ENCODE measurements at places on chromosomes 1 and 21. TPM values are rescaled to one million over a fixed set of nuclear protein-coding genes. Genes with fewer than 3 reads are reported as not detected.

The LYPD8 gene
- total RNA-seq, result not detected

The OR2T1 gene
- not detected for total RNA-seq

The B3GALNT2 gene
- total RNA-seq, result 27.3 TPM

DNA sequence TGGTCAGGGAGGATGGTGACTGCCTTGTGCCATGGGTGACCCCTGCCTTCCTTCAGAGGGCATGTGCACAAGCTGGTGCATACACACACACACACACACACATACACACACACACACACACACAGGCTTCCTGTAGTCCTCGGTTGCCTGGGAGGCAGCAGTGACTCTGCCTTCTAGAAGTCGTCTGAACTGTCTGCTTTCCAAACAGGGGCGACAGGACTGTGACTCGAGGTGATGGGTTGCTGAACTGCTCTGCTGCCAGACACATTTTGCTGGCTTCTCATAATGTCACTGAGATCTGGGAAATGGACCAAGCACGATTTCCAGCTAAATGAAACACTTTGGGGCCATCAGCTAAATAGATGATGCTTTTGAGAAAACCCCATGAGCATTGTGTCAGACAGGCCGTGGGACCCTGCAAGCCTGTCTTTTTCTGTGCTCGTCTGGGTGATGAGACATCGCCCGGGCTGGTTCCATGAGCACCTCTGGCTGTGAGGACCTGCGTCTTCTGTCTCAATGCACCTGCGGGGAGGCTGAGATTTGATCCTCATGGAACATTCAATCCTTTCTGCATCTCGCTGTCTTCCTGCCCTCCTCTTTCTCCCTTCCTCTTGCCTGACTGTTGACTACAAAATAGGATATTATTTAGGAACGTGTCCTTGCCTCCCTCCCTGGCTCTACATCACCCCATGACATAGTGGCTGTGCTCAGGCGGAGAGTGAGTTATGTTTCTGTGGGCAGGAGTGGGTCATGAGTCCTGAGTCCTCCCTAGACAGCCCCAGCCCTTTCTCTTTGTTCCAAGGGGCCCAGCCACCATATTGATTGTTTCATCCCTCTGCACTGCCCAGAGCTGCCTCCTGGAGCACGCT, 436.8 kb downstream of the CAMTA1 start:
- H3K27ac ChIP-seq, result no peak overlapping the region
- peaks cover 9% of the 10 kb centered on the region for H3K4me1 ChIP-seq
- no peaks in the 10 kb centered on the region for H3K36me3 ChIP-seq
- no peaks in the 10 kb centered on the region for H3K27me3 ChIP-seq

DNA sequence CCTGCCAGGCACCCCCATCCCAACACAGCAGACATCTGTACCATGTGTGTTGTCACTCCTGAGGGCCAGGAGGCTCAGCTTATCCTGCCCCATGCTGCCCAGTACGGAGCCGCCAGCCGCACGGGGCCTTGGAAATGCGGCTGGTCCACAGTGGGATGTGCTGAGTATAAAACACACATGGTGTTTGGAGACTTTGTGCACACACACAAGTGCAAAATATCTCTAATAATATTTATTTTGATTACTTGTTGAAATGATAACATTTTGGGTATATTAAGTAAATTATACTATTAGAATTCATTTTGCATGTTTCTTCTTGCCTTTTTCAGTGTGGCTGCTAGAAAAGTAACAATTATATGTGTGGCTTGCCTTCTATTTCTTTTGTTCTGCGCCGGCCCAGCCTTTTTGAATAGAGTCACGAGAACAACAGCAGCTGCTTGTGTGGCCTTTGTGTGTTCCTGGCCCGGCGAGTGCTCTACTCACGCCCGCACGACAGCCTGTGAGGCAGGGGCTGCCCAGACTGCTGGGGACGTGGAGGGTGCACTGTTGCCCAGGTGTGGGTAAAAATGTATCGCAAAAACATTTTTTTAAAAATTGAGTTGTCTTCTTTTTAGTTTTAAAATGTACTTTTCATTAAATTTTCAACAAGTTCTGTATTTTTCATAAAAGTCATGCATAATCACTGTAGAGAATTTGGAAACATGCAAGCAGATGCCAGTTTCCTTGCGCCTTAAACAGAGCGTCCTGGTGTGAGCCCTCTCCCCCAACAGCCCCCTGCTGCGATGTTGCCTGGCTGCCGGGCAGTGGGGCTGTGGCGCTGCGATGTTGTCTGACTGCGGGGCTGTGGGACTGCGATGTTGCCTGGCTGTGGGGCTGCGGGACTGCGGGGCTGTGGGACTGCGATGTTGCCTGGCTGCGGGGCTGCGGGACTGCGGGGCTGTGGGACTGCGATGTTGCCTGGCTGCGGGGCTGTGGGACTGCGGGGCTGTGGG, 35.5 kb downstream of the COQ8A start:
- peak overlapping the region; percentile 76 for H3K27ac ChIP-seq
- no peak for DNase-seq
- peaks cover 19% of the 10 kb centered on the region for H3K36me3 ChIP-seq
- peaks cover 51% of the 10 kb centered on the region for H3K4me1 ChIP-seq
- no peaks in the 10 kb centered on the region for H3K27me3 ChIP-seq
- no peak overlapping the region for H3K4me3 ChIP-seq

- no peak overlapping the region for H3K4me3 ChIP-seq
- peaks cover 3% of the 10 kb centered on the region for H3K27me3 ChIP-seq
- no peak for DNase-seq
Observed at GRCh38 chr1:24157918-24158481, 15.1 kb upstream of the IL22RA1 start.

DNA sequence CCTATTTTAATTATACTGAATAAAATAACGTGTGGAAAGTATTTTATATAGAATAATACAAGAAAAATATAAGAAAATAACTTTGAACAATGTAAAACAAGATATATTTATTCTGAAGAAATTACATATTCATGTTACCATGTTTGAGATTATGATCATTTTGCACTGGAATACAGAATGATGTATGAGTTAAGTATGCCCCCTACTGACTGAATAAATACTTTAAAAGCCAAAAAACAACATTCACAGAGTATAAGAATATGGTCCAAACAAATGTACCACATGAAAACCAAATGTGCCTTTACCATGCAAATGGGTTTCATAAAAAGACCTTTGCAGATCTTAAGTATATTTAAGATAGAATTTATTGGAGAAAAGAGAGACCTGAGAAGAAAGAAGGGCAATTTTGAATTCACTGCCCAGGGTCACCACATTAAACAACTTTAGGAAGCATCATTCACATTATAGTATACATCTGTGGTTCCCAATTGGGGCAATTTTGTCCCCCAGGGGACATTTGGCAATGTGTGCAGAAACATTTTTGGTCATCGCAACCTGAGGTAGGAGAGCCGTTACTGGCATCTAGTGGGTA, 136.6 kb upstream of the GFI1 start:
- H3K27me3 ChIP-seq, result no peaks in the 10 kb centered on the region
- H3K36me3 ChIP-seq, result peaks cover 11% of the 10 kb centered on the region
- DNase-seq, result peak; percentile 10
- H3K4me3 ChIP-seq, result no peak overlapping the region
- H3K4me1 ChIP-seq, result no peaks in the 10 kb centered on the region

- DNase-seq, result no peak
- no peak overlapping the region for H3K4me3 ChIP-seq
- no peaks in the 10 kb centered on the region for H3K4me1 ChIP-seq
Observed at GRCh38 chr1:69109277-69109676, 458.4 kb upstream of the LRRC7 start.

GRCh38 chr21:45299026-45299863, 11.6 kb upstream of the POFUT2 start:
- no peak overlapping the region for H3K4me3 ChIP-seq
- peak; percentile 0 for DNase-seq
- H3K36me3 ChIP-seq, result no peaks in the 10 kb centered on the region
- H3K4me1 ChIP-seq, result peaks cover 67% of the 10 kb centered on the region

- no peak overlapping the region for H3K4me3 ChIP-seq
- H3K36me3 ChIP-seq, result no peaks in the 10 kb centered on the region
- H3K27ac ChIP-seq, result no peak overlapping the region
Observed at GRCh38 chr1:102742426-102742825, 365.9 kb downstream of the COL11A1 start.

DNA sequence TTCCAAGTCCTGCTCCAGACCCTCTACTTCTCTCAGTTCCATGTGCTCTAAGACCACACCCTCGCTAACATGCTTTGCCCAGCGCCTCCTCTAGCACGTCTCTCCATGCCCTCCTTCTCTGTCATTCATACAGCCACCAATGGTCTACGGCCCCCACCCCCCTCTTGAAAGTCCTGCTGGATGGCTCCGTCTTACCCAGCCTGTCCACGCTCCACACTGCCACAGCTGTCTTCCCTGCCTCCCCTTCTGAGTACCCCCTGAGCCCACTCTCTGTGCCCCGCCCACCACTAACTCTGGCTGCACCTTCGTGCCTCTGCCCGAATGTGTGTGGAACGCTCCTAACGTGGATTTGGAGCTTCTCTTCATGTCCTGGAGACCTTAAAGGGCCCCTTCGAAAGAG, 244.6 kb downstream of the TRABD2B start:
- no peaks in the 10 kb centered on the region for H3K36me3 ChIP-seq
- H3K27me3 ChIP-seq, result peaks cover 3% of the 10 kb centered on the region
- no peak for DNase-seq
- no peak overlapping the region for H3K4me3 ChIP-seq

- peaks cover 2% of the 10 kb centered on the region for H3K36me3 ChIP-seq
- peak overlapping the region; percentile 97 for H3K4me3 ChIP-seq
- H3K27ac ChIP-seq, result peak overlapping the region; percentile 88
- peaks cover 49% of the 10 kb centered on the region for H3K4me1 ChIP-seq
Observed at GRCh38 chr1:228082918-228083870, 686 bp downstream of the ARF1 start.

DNA sequence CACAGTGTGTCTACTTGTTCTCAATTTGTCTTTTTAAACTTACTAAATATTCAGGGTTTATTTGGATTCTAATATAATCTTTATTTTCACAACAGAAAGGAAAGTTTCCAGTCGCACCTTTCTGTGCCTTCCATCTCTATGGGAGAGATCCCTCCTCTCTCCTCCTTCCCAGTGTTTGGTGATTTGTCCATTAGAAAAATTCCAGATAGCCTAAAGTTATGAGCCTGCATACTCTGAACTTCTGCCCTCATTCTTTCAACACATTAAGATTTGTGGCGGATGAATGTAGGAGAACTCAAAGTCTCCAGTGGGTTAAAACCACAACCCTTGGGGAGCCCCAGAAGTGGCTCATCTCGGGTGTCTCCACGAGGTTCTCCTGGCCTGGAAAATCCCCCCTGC, 3.6 kb downstream of the NHLH2 start:
- DNase-seq, result no peak
- no peak overlapping the region for H3K4me3 ChIP-seq
- H3K27me3 ChIP-seq, result peaks cover 63% of the 10 kb centered on the region
- no peak overlapping the region for H3K27ac ChIP-seq

- no peak overlapping the region for H3K27ac ChIP-seq
- no peaks in the 10 kb centered on the region for H3K27me3 ChIP-seq
- no peak overlapping the region for H3K4me3 ChIP-seq
- no peaks in the 10 kb centered on the region for H3K4me1 ChIP-seq
- H3K36me3 ChIP-seq, result peaks cover 41% of the 10 kb centered on the region
Observed at GRCh38 chr1:13790290-13791030, 90.5 kb downstream of the PRDM2 start.

The HAPLN2 gene
- total RNA-seq, result 0.44 TPM

The NMNAT2 gene
- 0.49 TPM for total RNA-seq

The NPHS2 gene
- total RNA-seq, result not detected

GRCh38 chr1:179550746-179551682, 24.7 kb downstream of the NPHS2 start:
- H3K27me3 ChIP-seq, result no peaks in the 10 kb centered on the region
- no peak overlapping the region for H3K4me3 ChIP-seq
- DNase-seq, result peak; percentile 25
- no peak overlapping the region for H3K27ac ChIP-seq
- H3K4me1 ChIP-seq, result no peaks in the 10 kb centered on the region

- H3K4me3 ChIP-seq, result no peak overlapping the region
- peak; percentile 45 for DNase-seq
- H3K4me1 ChIP-seq, result peaks cover 39% of the 10 kb centered on the region
- no peaks in the 10 kb centered on the region for H3K36me3 ChIP-seq
- no peaks in the 10 kb centered on the region for H3K27me3 ChIP-seq
Observed at GRCh38 chr1:93768380-93768863, 86.8 kb upstream of the BCAR3 start.

- peaks cover 45% of the 10 kb centered on the region for H3K4me1 ChIP-seq
- DNase-seq, result no peak
- peaks cover 29% of the 10 kb centered on the region for H3K36me3 ChIP-seq
- H3K27me3 ChIP-seq, result peaks cover 2% of the 10 kb centered on the region
- peak overlapping the region; percentile 87 for H3K27ac ChIP-seq
- H3K4me3 ChIP-seq, result no peak overlapping the region
Observed at GRCh38 chr1:150551051-150551783, 2.0 kb downstream of the ADAMTSL4 start.

The ENTREP3 gene
- total RNA-seq, result 4.2 TPM

DNA sequence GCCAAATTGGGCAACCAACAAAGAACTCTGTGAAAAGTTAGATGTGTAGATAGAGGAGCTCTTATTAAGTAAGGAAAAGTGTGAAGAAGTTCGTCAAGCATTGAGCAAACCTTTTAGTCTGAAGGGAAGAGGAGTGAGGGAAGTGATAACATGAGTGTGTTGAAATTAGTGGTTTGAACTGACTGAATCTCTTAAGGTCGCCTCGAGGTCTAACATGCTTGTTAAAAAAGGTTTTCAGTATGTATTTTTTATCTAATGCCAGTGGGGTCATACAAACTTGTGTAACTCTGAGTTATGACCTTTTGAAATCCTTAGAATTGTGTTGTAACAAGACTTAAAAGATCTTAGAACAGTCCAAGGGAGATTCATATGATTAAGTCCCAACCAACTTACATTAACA, 34.1 kb downstream of the SOAT1 start:
- H3K4me3 ChIP-seq, result no peak overlapping the region
- no peak overlapping the region for H3K27ac ChIP-seq
- H3K27me3 ChIP-seq, result no peaks in the 10 kb centered on the region

GRCh38 chr1:169094897-169095569, 11.5 kb upstream of the ATP1B1 start:
- H3K4me1 ChIP-seq, result no peaks in the 10 kb centered on the region
- no peaks in the 10 kb centered on the region for H3K36me3 ChIP-seq
- H3K27ac ChIP-seq, result no peak overlapping the region
- DNase-seq, result no peak
- no peaks in the 10 kb centered on the region for H3K27me3 ChIP-seq

The GUCA2B gene
- total RNA-seq, result not detected

DNA sequence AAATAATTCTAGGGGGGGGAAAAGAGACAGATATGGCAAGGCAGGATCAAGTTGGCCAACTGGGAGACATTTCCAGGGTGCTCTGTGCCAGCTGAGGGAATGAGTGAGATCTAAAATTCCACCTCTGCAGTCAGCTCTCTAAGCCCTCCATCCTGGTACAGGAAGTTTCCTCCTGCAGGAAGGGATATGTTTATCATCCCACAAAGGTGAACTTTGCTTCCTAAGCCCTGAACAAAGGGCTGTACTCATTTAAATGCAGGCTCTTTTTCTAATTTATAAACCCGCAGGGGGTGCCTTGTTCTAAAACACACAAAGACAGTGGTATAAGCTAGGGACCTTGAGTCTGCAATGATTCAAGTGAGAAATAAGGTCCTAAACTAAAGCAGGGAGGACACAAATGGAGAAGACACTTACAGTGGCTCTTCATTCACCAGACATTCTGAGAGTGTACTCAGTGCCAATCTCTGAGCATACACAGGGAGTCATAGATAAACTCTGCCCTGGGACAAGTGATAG, 3.6 kb upstream of the TNFSF4 start:
- no peaks in the 10 kb centered on the region for H3K27me3 ChIP-seq
- H3K4me3 ChIP-seq, result no peak overlapping the region
- H3K27ac ChIP-seq, result no peak overlapping the region
- no peaks in the 10 kb centered on the region for H3K36me3 ChIP-seq
- H3K4me1 ChIP-seq, result peaks cover 7% of the 10 kb centered on the region
- DNase-seq, result no peak

The JAM2 gene
- 18.7 TPM for total RNA-seq

- H3K4me1 ChIP-seq, result peaks cover 5% of the 10 kb centered on the region
- H3K27me3 ChIP-seq, result no peaks in the 10 kb centered on the region
- no peak overlapping the region for H3K4me3 ChIP-seq
- H3K36me3 ChIP-seq, result peaks cover 6% of the 10 kb centered on the region
- H3K27ac ChIP-seq, result no peak overlapping the region
- DNase-seq, result peak; percentile 92
Observed at GRCh38 chr1:78408192-78408591, 82.6 kb upstream of the PTGFR start.
